ENCODE measurements at places on chromosomes 4 and X.
A peak's percentile ranks its signal among the peaks of the same experiment; 100 is the strongest.

DNA sequence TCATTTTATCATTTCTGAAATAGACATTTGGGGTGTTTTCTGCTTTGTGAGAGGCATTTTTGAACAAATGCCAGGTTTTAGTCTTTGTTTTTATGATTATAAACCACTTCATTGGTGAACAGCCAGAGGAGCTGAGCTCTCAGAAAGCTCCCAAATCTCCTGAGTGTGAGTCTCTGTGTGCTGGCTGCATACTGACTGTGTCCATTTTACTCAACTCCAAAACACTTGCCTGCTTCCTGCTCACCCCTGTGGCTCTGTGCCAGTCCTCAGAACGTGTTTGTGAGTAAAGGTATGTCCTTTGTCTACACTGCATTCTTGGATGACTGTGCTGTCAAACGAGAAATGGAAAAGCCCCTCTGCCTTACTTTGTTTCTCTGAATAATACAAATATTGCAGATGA is 5.4 kb upstream of the LRAT start:
- no peak for DNase-seq

GRCh38 chr4:41213625-41214135 is 662 bp downstream of the APBB2 start:
- DNase-seq, result no peak

- DNase-seq, result no peak
Measured at GRCh38 chr4:11287055-11287454, 141.6 kb downstream of the HS3ST1 start.

DNA sequence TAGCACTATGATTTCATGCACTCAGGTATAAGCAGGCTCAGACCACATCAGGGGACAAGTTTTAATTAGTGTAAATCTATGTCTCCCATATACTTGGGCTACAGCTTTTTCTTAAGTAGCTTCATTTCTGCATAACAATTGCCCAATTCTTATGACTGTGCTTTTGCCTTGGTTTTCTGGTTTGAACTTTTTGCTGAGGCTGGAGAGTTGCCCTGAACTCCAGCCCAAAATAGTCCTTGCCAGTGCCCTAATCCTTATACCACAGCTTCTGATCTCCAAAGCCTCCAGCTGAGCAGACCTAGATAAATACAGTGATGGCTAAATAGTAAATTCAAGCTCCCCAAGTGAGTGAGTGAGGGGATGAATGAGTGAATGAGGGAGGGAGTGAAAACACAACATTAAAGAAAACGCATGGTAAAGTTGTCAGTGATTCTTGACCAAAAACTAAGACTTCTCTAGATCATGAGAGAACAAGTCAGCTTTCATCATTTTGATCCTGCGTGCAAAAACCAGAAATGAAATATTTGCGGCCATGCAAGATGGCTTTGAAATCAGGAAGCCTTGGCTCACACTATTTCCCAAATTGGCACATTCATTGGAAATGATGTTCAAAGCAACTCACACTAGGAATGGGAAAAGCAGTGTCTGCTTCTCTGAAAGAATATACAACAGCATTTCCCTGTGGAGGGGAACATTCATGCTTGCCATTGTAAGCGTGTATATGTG is 437.1 kb upstream of the CTSO start:
- no peak for DNase-seq

DNA sequence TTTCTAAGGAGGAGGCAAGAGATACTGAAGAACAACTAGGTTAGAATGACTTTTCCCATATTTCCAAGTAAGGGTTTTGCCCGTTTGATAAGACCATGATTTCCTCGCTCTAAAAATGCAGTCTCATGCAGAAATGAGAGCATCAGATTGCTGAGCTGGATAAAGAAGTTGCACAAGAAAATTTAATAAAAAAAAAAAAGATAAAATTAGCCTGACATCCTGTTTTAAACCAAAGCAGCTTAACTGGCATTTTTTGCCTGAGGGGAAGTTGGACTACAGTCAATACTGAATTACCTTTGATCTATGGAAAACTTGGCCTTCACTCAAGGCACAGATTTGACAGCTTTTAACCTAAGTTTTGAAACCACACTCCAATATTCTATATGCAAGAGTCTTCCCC is 208.4 kb downstream of the GASK1B start:
- no peak for DNase-seq

GRCh38 chr4:106367072-106367471 is 1.5 kb downstream of the GIMD1 start:
- no peak for DNase-seq

GRCh38 chr4:666436-666810 is 7.7 kb downstream of the ATP5ME start:
- no peak for DNase-seq

- no peak for DNase-seq
Measured at GRCh38 chr4:113145519-113146291, 96.3 kb downstream of the ANK2 start.

- no peak for DNase-seq
Measured at GRCh38 chr4:86218746-86219473, 140.9 kb downstream of the MAPK10 start.

GRCh38 chrX:29348288-29348687 is 761.0 kb downstream of the IL1RAPL1 start:
- DNase-seq, result no peak

DNA sequence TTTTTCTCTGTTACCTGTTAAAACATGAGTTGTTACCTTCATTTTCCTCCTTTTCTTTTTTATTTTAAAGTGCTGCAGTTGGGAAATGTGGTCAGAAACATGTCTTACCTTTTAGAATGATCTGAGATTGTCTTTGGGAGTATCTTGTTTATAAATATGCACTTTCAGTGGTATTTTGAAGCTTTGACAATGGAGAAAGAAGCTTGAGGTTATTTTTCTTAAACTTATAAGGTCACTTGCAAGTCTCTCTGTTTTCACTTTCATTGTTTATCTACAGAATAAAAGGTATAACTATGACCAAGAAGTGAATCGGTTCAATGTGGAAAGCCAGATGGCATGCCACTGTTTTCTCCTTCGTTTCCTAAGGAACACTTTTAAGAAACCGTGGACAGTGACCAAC is 167.5 kb upstream of the SLC7A11 start:
- DNase-seq, result no peak

DNA sequence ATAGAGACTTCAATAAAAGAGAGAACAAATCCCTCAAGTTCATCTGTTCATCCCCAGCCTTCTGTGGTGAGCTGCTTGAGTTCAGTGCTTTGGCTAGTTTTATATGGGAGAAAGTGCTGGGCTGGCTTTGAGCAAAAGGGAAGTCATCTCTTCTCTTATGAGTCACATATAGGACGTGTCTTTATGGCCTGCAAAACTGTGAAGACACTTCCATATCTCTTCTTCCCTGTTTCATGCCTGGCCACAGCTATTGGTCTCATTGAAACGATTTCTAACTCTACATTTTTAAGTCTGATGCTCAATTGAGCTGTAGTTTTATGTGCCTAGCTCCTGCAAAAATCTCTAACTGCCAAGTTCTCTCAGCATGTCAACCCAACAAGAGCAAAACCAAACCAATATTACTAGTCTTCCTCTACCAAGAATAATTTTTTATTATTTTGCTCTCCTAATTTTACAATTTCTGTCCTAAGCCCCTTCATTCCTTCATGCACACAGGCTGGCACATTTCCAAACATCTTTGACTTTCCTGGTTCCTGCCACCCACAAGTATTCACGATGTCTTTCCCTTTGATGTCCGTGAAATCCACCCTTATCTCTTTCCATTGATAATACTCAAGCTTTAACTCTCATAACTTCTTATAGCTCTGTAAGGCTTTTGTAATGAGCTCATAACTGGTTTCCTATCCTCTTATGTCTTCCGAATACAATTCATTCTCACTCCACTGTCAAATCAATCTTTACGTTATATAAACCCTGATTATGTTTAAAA is 165.3 kb downstream of the BTC start:
- no peak for DNase-seq

GRCh38 chr4:107292979-107293378 is 256.9 kb upstream of the DKK2 start:
- DNase-seq, result no peak

GRCh38 chr4:149884046-149884445 is 68.4 kb upstream of the IQCM start:
- DNase-seq, result no peak

GRCh38 chrX:57651169-57651919 is 28.7 kb downstream of the NLRP2B start:
- DNase-seq, result no peak

DNA sequence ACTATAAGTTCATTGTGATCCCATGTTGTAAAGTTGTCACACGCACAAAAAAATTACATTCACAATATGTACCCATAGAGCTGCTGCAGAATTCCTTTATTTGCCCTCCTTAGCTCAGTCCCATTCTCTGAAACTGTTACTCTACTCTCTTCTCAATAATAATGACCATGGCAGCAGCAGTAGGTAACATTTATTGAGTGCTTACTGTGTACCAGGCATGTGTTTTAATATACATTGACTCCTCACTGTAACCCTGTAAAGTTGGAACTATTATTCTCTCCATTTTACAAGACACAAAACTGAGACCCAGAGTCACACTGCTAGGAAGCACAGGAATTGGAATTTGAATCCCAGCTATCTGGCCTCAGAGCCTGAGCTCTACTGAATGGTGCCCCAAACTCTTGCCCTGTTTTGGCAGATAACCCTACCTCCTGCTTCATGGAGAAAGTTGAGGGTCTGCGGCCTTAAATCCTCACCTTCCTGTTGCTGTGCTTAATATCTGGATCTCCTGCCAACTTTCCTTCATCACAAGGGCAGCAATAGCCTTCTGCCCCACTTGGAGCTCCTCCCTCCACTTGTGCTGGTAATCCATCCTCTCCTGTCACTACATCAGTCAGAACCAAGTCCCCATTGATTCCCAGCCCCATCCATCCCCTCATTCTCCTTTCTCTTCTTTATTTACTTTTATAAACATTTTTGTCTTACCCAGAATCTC is 20.8 kb downstream of the GK start:
- DNase-seq, result no peak

DNA sequence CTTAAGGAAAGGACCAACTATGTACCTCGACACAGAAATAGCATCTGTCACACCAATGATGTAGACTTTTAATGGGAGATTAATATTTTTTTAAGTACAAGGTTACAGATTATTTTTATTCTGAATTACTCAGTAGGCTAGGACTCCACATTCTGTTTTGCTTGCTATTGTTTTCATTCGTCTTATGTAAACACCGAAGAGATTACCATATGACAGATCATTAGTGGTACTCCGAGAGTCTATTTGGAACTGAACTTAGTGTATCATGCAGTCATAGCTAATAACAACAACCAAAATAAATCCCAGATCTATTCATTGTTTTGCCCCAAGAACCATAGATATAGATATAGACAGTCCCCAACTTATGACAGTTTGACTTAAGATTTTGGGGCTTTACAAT is 139.7 kb upstream of the SPRY1 start:
- no peak for DNase-seq

DNA sequence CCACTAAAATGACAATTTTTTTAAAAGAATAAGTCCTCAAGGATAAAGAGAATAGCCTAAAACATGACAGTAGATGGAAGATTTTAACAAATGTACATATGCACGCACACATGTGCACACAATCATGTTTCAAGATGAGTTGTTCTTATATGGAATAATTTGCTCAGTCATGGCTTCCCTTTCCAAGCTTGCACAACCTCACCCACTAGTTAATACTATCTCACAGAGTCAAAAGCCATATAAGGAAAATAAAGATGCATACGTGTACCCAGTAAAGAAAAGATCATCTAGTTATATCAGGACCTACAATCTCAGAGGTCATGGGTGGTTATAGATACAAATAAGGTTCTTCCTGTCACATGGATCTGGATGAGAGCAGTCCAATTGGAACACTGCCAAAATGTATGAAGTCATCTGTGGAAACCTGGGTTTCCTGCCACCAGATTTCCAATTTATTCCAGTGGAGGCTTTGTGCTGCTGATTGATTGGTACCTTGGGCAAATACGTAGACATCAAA is 56.1 kb downstream of the FAM13A start:
- DNase-seq, result no peak

- DNase-seq, result no peak
Measured at GRCh38 chr4:70624226-70624793, 4.2 kb upstream of the ENAM start.

DNA sequence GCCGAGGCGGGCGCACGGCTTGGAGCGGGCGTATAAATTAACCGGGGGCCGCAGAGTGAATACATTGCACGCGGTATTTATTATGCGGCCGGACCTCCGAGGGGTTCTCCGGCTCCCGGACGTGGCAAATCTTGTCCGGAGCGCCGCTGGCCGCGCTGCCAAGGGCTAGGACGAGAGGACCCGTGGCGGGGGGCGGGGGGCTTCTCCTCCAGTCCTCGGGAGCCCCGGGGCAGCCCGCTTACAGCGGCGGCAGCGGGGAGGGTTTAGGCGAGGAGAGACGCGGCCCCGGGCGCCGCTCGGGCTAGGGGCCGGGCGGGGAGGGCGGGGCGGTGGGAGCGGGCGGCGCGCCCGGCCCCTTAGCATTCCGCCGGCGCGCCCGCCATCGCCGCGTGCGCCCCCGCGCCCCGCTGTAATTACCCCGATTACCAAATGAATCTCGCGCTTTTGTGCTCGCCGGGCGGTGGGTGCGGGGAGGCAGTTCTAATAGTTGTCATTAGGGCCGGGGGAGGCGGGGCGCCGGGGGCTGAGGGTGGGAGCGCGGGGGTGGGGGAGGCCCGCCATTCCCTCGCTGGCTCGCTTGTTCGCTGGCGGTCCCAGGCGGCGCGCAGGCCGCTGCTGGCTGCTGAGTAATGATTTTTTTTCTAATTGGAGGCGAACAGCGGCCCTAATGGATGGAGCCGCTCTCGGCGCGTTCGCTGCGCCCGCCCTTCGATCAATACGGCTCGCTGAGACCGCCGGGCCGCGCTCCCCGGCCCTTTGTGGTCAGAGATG is 276.6 kb downstream of the BCOR start:
- DNase-seq, result peak; percentile 5
